ENCODE measurements at places on chromosomes 11 and 22.
A peak's percentile ranks its signal among the peaks of the same experiment; 100 is the strongest.

DNA sequence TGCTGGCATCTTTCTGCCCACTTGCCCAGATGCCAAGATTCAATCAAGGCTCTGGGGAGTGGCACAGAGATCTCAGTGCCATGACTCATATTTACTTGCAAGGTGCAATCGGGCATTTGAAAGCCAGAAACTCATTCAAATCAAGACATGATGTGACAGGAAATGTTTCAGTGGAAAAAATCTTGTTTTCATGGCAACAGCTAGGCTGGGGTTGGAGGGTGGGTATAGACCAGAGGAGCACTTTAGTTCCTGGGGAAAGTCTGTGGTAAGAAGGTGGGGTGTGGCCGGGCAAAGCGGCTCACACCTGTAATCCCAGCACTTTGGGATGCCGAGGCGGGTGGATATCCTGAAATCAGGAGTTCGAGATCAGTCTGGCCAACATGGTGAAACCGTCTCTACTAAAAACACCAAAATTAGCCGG is 1.2 kb downstream of the MAJIN start:
- DNase-seq: no peak

- DNase-seq: no peak
Observed at GRCh38 chr11:73404048-73404447, 27.8 kb downstream of the RELT start.

DNA sequence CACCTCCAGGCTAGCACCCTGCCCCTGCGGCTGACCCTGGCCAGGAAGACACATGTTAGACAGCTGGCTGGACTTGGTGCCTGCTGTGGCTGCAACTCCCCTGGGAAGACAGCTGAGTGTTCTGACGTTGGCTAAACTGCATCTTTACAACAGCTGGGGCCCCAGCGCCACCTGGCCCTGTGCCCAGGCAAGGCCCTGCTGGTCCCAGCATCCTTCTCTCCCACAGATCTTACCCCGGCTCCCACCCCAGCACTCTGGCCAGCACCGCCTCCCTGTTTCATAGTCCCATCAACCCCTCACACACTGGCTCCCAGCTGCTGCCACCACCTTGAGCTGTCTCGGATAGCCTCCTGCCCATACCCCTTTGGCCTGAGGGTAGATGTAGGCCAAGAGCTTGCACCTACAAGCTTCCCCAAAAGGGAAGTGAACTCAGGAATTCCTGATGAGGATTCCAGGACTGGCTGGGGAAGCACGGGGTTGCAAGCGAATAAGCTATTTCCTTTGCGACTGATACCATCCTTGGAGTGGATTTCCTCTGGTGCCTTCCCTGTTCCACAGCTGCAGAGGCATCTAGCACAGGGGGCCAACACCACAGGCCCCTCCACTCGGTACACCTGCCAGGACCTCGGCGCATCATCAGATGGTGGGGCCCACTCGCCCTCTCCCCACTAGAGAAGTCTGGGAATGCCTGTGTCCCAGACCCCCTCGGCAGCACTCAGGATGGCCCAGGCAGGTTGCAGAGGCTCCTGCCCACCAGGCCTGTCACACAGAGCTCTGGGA is 28.5 kb downstream of the RSPH14 start:
- peak; percentile 41 for DNase-seq

DNA sequence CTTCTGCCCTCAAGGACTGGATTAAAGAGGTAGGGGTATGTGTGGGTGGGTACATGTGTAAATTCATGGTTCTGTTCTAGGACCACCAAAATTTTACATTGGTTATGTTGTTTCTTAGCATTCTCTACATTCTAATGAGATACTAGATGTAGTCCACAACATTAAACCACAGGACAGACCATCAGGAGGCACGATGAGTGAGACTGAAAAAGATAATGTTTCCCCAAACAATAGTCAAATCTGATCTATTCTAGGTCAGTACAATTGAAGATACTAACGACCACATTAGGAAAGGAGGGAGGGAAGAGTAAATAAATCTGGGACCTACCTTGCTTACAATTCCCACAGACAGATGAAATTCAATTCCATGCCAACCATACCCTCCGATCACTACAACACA is 42.2 kb downstream of the MRTFA start:
- no peak for DNase-seq

GRCh38 chr11:69986440-69986787 is 91.7 kb upstream of the ANO1 start:
- no peak for DNase-seq
